Stimulated activated CD8-positive, alpha-beta memory T cell treated with anti-CD3 and anti-CD28 coated beads, Interleukin-4, amount 100 ng/mL, for 48 hours (primary cell): ENCODE measurements at places on chromosomes 6 and 20.

- no peak for DNase-seq
Measured at GRCh38 chr6:100057941-100058340, 63.9 kb upstream of the MCHR2 start.

DNA sequence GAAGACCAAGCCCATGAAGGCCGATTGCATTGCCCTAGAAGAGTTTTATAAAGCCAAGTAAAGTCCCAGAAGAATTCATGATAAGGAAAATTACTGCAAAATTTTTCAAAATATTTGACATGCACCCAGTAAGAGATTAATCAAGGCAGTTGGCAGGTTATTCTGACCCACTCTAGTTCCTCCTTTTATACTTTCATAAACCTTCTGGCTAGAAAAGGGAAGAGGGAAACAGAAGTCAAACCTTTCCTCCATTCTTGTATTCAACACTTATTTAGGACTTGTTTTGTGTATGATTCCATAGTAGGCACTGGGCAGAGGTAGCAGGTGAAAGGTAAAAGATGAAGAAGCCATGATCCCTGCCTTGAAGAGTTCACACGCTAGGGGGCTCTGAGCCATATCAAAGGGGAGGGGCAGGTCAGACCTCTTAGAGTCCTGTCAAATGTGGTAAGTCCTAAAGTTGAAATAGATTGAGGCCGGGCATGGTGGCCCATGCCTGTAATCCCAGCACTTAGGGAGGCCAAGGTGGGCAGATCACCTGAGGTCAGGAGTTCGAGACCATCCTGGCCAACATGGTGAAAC, 85.4 kb downstream of the NDUFAF5 start:
- no peak for DNase-seq

DNA sequence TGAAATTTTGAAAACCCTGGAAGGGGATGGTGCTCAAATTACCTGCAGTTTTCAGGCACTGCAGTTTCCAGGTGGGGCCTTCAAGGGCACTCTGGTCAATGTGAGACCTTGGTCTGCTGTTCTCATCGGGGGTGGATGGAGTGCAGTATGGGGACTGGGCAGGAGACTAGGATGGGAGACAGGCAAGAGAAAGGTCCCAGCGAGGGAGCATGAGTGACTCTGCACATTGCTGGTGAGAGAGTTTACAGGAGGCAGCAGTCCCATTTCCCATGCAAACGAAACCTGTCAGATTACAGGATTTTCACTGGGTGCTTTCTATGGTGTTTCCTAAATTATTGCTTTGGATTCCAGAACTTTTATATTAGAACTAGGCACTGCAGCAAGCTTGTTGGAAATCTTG, 73.5 kb upstream of the DTNBP1 start:
- DNase-seq = no peak

DNA sequence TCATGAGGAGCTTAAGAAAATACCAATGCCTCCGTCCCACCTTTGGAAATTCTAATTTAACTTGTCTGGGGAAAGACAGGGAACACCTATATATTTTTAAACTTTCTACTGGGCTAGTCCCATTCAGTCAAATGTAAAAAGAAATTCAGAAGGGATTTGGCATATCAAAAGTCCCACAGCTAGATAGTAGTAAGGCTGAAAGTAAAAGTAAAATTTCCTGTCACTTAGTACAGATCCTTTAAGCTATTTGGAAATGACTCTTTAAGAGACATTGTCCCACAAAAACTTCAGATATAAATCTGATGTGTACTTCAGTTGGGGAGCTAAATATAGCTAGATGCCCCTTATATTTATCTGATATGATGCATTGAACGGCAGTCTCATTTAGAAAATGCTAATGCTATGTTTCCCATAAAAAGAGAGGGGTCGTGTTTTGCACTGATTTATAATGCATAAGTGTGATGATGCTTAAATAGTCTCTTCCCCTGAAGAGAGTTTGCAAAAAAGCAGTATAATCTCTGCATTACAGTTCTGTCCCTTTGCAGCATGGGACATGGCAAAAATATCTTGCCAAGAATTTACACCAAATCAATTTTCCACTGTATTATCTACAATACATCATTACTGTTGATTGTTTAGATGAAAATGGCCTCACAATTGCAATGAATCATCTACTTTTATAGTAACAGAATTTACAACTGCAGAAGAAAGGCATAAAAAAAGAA, 860.8 kb upstream of the MAP3K7 start:
- DNase-seq = no peak

- no peak for DNase-seq
Measured at GRCh38 chr6:14638906-14639761, 521.6 kb downstream of the CD83 start.

GRCh38 chr20:50592282-50593004, 82.3 kb downstream of the PTPN1 start:
- no peak for DNase-seq

DNA sequence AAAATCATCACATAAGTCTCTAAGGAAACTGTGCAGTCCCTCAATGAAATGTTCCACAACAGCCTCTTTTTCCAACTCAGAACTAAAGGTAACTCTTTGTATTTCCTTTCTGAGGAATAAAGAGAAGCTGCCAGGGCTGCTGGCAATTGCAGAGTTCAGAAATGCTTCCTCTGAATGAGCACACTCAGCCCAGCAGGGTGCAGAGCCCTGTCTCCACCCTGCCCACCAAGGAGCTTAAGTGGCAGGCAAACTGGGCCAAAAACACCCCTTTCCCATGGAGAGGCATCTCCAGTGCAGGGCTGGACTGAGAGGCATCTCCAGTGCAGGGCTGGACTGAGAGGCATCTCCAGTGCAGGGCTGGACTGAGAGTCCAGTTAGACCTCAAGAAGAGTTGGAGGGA, 255.4 kb downstream of the GMPR start:
- no peak for DNase-seq

DNA sequence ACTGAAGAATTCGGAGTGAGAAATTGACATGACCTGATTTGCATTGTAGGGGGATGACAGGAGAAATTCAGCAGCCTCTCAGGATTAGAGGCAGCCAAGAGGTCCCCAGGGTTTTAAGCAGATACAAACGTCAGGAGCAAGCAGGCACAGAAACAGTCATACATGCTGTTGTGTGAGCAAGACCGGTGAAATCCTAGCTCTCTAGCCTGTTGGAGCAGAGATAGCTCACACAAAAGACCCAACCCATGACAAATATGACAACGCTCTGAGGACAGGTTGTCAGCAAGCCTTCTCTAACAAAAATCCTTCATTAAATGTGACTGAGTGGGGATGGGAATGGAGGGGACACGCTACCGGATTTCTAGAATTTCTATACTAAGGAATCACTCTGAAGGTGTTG, 23.0 kb upstream of the AKAP12 start:
- DNase-seq = no peak

DNA sequence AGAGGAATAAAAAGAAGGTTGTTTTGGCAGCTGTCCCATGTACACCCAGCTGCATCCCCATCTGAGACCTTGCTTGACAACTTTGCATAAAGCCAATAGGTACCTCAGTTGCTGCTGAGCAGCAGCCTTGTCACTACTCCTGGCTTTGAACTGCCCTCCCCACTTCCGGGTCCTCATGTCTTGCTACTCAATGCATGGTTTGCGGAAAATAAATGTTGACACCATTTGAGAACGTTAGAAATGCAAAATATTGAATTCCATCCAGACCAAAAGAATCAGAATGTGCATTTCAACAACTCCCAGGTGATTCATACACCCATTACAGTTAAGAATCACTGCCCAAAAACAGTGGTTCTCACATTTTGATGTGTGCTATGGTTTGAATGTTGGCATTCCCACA, 32.9 kb downstream of the GPX5 start:
- DNase-seq = no peak

- DNase-seq = no peak
Measured at GRCh38 chr6:163646866-163647265, 232.3 kb downstream of the QKI start.

GRCh38 chr20:11981366-11981947, 63.8 kb downstream of the BTBD3 start:
- DNase-seq = no peak
